ENCODE measurements at places on chromosomes 5 and 9. TPM values are rescaled to one million over a fixed set of nuclear protein-coding genes. Genes with fewer than 3 reads are reported as not detected.

Gene NPDC1
- 81.3 TPM for total RNA-seq

Gene SLC12A2
- 12.7 TPM for total RNA-seq

Gene SVEP1
- total RNA-seq = 1.8 TPM

Gene NTNG2
- 1.5 TPM for total RNA-seq

Gene REEP2
- 6.1 TPM for total RNA-seq

Gene NIPSNAP3A
- total RNA-seq = 15.7 TPM

Gene ZNF883
- total RNA-seq = 0.94 TPM

Gene SMIM33
- not detected for total RNA-seq

Gene AHRR
- total RNA-seq = 4.3 TPM

Gene GABRB2
- total RNA-seq = not detected

Gene ABHD17B
- total RNA-seq = 15.4 TPM

Gene MCTP1
- total RNA-seq = 8.3 TPM

Gene SPATA31E1
- total RNA-seq = not detected

Gene PCDHGC4
- not detected for total RNA-seq

Gene PCDHB13
- 0.07 TPM for total RNA-seq

Gene SPINK7
- not detected for total RNA-seq

Gene PCDHAC2
- total RNA-seq = 4.4 TPM

Gene PCDHGA3
- total RNA-seq = not detected

Gene HAVCR2
- total RNA-seq = 0.39 TPM

Gene GCNT1
- total RNA-seq = 4.4 TPM

Gene ECSCR
- total RNA-seq = not detected

Gene TPPP
- 5.5 TPM for total RNA-seq

Gene CARTPT
- total RNA-seq = not detected

All from A549 treated with GW870086 at 1 μM for 4 hours (cell line).